ENCODE measurements at places on chromosomes 7 and 10.

DNA sequence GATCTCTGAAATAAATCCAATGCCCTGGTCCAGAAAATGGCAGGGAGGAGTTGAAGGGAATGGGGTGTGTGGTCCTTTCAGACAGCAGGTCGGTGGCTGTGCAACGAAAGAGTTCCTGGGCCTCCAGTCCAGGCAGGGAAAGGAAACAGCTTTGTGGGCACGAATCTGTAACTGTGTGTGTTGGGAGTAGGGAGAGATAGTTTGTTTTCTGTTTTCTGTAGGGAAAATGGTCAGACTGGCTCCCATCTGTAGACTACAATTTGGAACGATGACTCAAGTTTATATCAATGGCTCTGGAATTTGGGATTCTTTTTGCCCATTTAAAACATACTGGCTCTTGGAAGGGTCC, 2.6 kb upstream of the HOXA9 start:
- no peak for DNase-seq

GRCh38 chr10:125025341-125025740, 83.4 kb downstream of the ZRANB1 start:
- DNase-seq, result no peak

GRCh38 chr10:12797471-12798262, 203.8 kb downstream of the CCDC3 start:
- no peak for DNase-seq

DNA sequence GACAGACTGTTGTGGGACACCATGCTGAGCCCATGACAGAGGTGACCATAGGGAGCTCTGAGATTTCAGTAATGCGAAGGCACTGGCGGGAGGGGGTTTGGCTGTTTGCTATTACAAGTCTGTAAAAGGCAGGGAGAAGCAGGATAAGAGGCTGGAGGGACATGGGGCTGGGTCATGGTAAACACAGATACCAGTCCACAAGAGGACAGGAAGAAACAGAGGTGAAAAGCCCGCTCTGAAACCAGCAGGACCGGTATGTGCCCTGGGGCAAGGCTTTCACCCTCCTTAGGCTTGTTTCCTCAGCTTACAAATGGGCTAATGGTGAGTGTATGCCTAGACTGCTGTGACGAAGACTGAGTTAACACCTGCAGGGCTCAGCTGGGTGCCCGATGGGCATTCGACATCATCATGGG, 34.1 kb downstream of the ANXA11 start:
- no peak for DNase-seq

GRCh38 chr10:128808921-128809440, 658.1 kb upstream of the MGMT start:
- no peak for DNase-seq
